ENCODE measurements at places on chromosomes 11 and 22.
A peak's percentile ranks its signal among the peaks of the same experiment; 100 is the strongest.

- DNase-seq, result no peak
Measured at GRCh38 chr11:36192425-36193289, 96.6 kb downstream of the COMMD9 start.

DNA sequence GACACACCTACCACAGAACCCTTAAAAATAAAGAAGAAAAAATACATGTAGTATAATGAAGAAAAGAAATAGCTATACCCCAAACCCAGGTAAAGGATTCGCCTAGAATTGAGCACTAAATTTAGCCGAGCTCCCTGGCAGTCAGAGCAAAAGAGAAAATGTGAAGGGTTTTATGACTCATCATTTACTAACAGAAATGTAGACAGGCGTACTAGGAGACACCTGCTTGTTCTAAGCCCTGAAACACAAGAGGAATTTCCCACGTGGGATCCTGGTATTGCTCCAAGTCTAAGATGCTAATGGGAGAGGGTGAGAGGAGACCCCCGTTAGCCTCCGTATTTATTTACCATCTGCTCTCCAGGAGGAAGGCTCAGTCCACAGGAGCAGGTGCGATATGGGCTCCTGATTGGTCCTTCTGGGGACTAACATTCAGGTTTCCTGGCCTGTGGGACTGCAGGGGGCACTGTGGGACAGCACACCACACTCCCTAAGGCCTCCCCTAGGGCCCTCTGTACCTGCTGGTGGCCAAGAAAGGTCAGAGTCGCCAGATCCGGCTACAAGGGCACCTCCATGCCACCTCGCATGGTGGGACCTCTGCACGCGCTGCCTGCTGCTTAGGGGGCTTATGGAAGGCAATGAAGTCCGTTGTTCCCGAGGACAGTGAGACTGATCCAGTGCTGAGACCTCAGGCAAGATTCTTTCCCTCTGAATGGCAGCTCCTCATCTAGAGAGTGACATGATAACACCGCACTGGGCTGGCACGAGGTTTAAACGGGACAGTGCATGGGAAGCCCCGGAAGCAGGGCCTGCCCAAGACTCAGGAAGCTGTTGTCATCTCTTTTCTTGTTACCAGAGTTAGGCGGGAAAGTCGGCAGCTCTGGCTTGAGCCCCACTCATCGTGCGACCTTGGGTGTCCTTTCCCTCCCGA is 25.8 kb downstream of the KCNC1 start:
- DNase-seq, result peak; percentile 2

DNA sequence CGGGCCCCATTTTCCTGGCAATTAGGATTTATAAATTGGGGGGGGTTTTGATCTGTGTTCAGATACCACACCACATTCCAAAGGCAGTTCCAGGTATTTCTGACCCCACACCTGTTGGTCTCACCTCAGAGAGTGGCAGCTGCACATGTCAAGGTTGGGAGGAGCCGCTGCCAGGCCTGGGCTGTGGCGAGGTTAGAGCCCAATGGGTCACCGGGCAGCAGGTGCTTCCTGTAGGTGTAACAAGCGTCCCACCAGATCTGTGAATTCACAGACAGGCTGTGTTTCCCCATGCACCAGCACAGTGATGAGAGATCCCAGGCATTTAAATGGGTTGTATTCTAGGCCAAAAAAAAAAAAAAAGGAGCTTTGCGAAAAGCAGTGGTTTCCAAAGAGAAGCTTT is 58.6 kb downstream of the CABIN1 start:
- DNase-seq, result no peak

- no peak for DNase-seq
Measured at GRCh38 chr11:95483339-95483738, 252.3 kb upstream of the SESN3 start.

DNA sequence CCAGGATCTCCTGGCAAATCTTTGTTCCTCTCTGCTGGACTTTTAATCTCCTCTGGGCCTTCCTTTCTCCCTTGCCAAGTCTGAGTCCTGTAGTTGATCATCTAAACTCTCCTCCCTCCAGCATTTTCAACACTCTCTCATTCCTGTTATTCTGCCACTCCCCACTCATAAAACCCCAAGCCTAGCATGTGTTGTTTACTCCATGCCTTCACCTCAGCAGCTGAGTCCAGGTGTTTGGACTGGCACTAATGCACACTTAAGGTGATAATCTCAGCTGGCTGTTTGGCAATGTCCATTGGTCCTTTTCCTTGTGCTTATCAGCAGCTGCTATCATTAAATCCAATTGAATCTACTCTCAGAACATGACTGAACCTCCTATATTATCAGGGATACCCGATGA is 876.8 kb upstream of the TENM4 start:
- DNase-seq, result no peak

DNA sequence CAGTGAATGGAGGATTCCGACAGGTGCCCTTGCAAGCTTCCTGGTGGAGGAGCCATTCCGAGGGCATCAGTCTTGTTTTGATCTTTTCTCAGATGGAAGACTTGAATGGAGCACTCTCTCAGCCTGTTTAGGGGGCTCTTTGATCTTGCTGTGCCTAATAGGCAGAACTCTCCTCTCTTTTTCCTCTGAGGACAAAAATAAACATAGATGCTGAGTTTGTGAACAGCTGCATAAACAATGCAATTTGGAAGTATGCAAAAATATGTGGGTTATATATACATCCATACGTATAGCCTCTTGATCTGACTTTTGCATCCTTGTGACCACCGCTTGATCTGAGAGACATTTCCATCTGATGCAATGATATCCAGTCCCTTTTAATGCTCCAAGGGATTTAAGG is 29.1 kb downstream of the BARX2 start:
- DNase-seq, result no peak
